ENCODE measurements at places on chromosomes 5 and 9. TPM values are rescaled to one million over a fixed set of nuclear protein-coding genes. Genes with fewer than 3 reads are reported as not detected.
A peak's percentile ranks its signal among the peaks of the same experiment; 100 is the strongest.

SMIM15 gene
- 22.4 TPM for total RNA-seq

- no peak overlapping the region for H3K27ac ChIP-seq
- no peaks in the 10 kb centered on the region for H3K36me3 ChIP-seq
- no peak overlapping the region for H3K4me3 ChIP-seq
- DNase-seq = no peak
- no peaks in the 10 kb centered on the region for H3K4me1 ChIP-seq
Observed at GRCh38 chr5:104347119-104347708, 784.6 kb upstream of the NUDT12 start.

UNC13B gene
- total RNA-seq = 26.5 TPM

GRCh38 chr9:520302-520701, 305.6 kb downstream of the DOCK8 start:
- peak overlapping the region; percentile 31 for H3K27ac ChIP-seq
- H3K27me3 ChIP-seq = no peaks in the 10 kb centered on the region
- H3K36me3 ChIP-seq = no peaks in the 10 kb centered on the region
- no peak overlapping the region for H3K4me3 ChIP-seq

GRCh38 chr5:16673241-16674201, 56.7 kb upstream of the RETREG1 start:
- H3K36me3 ChIP-seq = peaks cover 3% of the 10 kb centered on the region
- H3K4me3 ChIP-seq = no peak overlapping the region
- no peak overlapping the region for H3K27ac ChIP-seq
- no peak for DNase-seq

ANKS6 gene
- total RNA-seq = 13.0 TPM

GRCh38 chr5:181242031-181242451, 1.7 kb downstream of the RACK1 start:
- H3K4me3 ChIP-seq = peak overlapping the region; percentile 86
- peaks cover 37% of the 10 kb centered on the region for H3K4me1 ChIP-seq
- peaks cover 52% of the 10 kb centered on the region for H3K36me3 ChIP-seq
- H3K27ac ChIP-seq = peak overlapping the region; percentile 98
- H3K27me3 ChIP-seq = no peaks in the 10 kb centered on the region

PCDHGB6 gene
- 3.9 TPM for total RNA-seq

TMEM215 gene
- total RNA-seq = 0.75 TPM

DNA sequence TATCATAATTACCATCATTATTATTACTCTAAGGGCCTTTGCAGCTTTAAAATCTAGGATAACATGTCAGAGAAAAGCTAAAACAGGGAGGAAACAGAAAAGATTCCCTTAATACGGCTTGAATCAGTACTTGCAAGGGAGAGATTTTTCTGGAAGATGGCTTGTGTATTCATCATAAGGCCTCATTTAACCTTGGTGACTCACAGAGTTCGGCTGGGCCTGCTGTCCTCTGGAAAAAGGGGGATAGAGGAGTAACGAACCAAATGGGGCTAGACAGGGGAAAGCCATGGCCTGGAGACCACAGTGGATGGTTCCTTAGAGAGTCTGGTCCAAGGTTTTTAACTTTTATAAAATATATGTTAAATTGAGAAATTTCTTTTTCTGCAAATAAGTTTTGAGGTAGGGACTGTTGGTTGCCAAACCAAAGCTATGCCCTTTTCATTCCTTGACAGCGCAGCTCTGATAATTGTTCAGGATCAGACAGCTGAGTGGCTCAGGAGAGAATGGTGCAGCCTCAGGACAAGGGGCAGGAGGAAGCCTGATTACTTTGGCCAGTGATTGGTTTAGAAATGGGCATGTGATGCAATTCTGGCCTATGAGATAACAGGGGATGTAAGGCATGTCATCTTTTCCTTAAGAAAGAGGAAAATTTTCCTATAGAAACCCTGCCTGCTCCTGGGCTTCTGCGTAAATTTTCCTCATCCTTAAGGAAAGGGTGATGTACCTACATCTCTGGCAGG, 25.6 kb upstream of the GSN start:
- H3K27ac ChIP-seq = peak overlapping the region; percentile 60
- no peak overlapping the region for H3K4me3 ChIP-seq
- no peak for DNase-seq
- no peaks in the 10 kb centered on the region for H3K36me3 ChIP-seq
- H3K27me3 ChIP-seq = no peaks in the 10 kb centered on the region

C9 gene
- total RNA-seq = 0.96 TPM

- H3K4me3 ChIP-seq = no peak overlapping the region
- DNase-seq = no peak
- H3K36me3 ChIP-seq = no peaks in the 10 kb centered on the region
Observed at GRCh38 chr9:113805486-113806132, 70.5 kb upstream of the ZNF618 start.

- DNase-seq = no peak
- H3K36me3 ChIP-seq = no peaks in the 10 kb centered on the region
- no peak overlapping the region for H3K4me3 ChIP-seq
- H3K27me3 ChIP-seq = no peaks in the 10 kb centered on the region
- no peaks in the 10 kb centered on the region for H3K4me1 ChIP-seq
Observed at GRCh38 chr5:136228136-136228757, 35.3 kb upstream of the SMIM32 start.

- no peaks in the 10 kb centered on the region for H3K36me3 ChIP-seq
- no peak overlapping the region for H3K27ac ChIP-seq
- no peaks in the 10 kb centered on the region for H3K27me3 ChIP-seq
- no peak overlapping the region for H3K4me3 ChIP-seq
Observed at GRCh38 chr5:54728588-54728915, 211.0 kb downstream of the SNX18 start.

DNA sequence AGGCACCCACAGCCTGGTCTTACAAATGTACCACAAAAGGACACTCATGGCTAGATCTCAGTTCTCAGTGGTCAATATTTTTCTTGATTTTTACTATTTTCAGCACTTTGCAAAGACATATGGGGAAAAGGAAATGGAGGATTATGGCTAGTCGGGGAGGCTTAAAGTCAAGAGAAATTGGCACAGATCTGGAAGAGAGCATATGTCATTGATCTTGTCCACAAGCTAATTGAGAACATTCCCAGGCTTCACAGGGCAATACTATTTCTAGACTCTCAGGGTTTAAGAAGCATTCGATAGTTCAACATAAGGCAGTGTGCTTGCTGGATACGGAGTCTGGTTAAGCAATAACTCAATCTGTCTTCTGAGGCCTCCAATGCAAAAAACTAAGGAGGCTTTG, 285.8 kb downstream of the ZNF608 start:
- no peaks in the 10 kb centered on the region for H3K36me3 ChIP-seq
- no peak overlapping the region for H3K27ac ChIP-seq
- peaks cover 12% of the 10 kb centered on the region for H3K4me1 ChIP-seq
- no peak for DNase-seq

DNA sequence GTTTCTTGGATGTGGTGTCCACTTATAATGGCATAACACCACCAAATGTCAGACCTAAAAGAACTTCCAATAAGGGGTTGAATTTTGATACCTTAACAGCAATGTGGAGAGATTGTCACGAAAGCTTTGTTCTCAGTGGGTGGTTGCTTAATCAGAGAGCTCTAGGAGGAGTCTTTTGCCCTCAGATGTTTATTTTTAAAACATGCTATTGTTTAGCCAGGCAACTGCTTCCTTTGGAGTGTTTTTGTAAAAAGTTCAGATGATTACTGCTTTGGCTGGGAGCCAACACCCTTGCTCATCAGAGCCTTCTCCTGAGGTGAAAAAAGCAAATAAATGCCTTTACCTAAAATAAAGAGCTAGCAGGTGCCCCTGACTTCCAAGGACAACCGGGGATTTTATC, 65.0 kb downstream of the SLC1A1 start:
- H3K27ac ChIP-seq = no peak overlapping the region
- no peak for DNase-seq
- H3K36me3 ChIP-seq = no peaks in the 10 kb centered on the region
- no peaks in the 10 kb centered on the region for H3K27me3 ChIP-seq

CDX1 gene
- not detected for total RNA-seq

GLDC gene
- 0.64 TPM for total RNA-seq

GRCh38 chr5:92265804-92266203, 882.7 kb upstream of the ARRDC3 start:
- no peaks in the 10 kb centered on the region for H3K36me3 ChIP-seq
- H3K4me1 ChIP-seq = no peaks in the 10 kb centered on the region
- H3K27ac ChIP-seq = no peak overlapping the region
- H3K4me3 ChIP-seq = no peak overlapping the region
- no peak for DNase-seq

CCL28 gene
- not detected for total RNA-seq

ADGRV1 gene
- total RNA-seq = 6.9 TPM

DNA sequence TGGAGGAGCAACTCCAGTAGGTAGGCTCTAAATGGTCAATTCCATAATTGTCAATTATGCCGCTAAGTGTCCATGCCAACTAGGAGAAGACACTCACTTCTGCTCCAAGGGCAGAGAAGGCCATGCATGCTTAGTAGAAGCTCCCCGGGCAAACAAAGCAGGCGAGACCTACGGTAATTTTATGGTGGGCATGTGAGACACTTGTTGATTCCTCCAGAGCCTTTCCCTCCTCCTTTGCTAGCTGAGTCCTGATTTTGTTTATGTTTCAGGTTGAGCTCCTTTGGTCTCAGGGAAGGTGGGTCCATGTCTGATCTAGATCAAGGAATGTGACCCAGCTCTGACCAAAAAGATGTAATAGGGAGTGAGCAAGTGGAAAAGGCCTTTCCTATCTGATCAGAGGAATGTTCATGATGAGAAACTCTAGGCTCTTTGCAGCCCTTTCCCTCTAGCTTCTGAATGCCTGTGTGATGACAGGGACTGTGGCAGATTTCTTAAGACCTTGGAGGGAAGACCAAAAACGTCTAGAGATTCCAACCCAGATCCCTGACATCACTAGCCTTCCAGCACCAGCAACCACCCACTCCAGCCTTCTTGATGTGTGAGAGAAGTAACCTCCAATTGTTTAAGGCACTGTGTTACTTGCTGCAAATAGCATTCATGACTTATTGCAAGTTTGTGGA, 7.7 kb upstream of the CPEB4 start:
- no peak for DNase-seq
- H3K4me3 ChIP-seq = no peak overlapping the region
- no peaks in the 10 kb centered on the region for H3K27me3 ChIP-seq
- no peaks in the 10 kb centered on the region for H3K4me1 ChIP-seq
- no peaks in the 10 kb centered on the region for H3K36me3 ChIP-seq
- no peak overlapping the region for H3K27ac ChIP-seq

GRCh38 chr9:12368569-12368968, 324.6 kb upstream of the TYRP1 start:
- DNase-seq = no peak
- no peaks in the 10 kb centered on the region for H3K27me3 ChIP-seq
- H3K4me1 ChIP-seq = no peaks in the 10 kb centered on the region
- no peak overlapping the region for H3K27ac ChIP-seq
- no peaks in the 10 kb centered on the region for H3K36me3 ChIP-seq

INSYN2B gene
- total RNA-seq = not detected

DMRT2 gene
- 7.2 TPM for total RNA-seq

GRCh38 chr5:85182344-85182743, 797.7 kb upstream of the EDIL3 start:
- no peak overlapping the region for H3K27ac ChIP-seq
- H3K4me3 ChIP-seq = no peak overlapping the region

DNA sequence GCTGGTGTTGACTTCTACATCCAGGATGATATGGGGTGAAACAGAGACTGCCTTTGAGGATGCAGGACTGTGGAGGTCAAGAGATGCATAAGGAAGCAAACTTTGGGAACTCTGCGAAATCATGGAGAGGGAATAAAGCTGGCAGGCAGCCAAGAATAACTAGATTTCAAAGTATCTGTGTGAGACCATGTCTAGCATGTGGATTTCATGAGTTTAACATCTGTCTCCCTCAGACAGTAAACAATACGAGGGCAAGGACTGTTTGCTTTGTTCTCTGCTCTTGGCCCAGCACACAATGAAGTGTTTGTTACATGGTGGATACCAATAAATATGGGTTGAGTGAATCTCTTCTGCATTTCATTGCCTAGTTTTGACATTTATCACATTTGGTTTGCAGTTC, 71.3 kb downstream of the RASEF start:
- no peaks in the 10 kb centered on the region for H3K36me3 ChIP-seq
- DNase-seq = no peak
- no peak overlapping the region for H3K27ac ChIP-seq
- no peaks in the 10 kb centered on the region for H3K27me3 ChIP-seq

- no peak for DNase-seq
- H3K27me3 ChIP-seq = no peaks in the 10 kb centered on the region
- no peaks in the 10 kb centered on the region for H3K4me1 ChIP-seq
- no peak overlapping the region for H3K4me3 ChIP-seq
Observed at GRCh38 chr5:105057001-105057436, 1494.4 kb upstream of the NUDT12 start.

- no peak for DNase-seq
- no peaks in the 10 kb centered on the region for H3K4me1 ChIP-seq
- H3K27me3 ChIP-seq = no peaks in the 10 kb centered on the region
- no peak overlapping the region for H3K4me3 ChIP-seq
Observed at GRCh38 chr9:125942125-125942524, 195.0 kb downstream of the PBX3 start.

LIFR gene
- 116 TPM for total RNA-seq

DNA sequence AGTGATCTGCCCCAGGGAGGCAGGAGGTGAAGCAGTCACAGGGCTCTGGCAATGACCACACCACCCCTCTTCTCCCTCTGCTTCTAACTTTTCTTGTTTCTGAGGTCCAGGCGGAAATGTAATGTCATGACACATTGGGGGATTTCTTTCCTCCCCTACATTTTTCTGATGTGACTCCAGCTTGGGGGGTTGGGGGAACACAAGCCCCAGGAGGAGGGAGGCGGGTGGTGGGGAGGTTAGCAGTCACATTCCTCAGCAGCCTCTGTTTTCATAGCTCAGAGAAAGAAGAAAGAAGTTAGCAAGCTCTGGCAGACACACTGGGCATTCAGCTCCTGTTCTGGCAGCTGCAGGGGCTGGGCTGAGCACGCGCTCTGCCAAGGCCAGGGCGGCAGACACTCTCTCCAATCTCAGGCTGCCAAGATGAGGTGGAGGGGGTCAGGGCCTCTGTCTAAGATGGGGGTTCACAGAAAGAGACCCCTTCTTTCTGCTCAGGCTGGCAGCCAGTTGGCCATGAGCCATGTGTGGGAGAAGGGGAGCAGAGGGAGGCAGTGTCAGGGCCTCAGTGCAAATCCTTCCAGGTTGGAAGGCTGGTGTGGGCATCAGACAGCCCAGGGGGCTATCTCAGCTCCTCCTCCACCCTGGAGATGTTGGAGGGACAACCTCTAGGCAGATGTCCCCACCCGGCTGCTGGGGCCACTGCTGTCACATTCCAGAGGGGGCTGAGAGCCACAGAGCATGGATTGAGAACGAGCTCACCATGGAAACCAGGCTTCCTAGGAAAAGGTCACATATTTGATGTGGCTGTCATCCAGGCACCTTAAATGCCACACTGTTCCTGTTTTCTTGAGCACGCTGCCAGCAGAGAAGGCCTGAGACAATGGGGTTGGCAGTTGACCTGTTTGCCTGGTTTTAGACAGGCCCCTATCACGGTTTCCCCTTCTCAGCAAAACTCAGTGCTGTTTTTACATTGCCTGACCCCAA, 20.1 kb upstream of the PFDN1 start:
- H3K4me3 ChIP-seq = no peak overlapping the region
- no peaks in the 10 kb centered on the region for H3K36me3 ChIP-seq
- H3K27me3 ChIP-seq = no peaks in the 10 kb centered on the region
- peaks cover 12% of the 10 kb centered on the region for H3K4me1 ChIP-seq

MARCOL gene
- total RNA-seq = not detected

GRCh38 chr9:116471093-116471906, 215.8 kb upstream of the TRIM32 start:
- no peaks in the 10 kb centered on the region for H3K4me1 ChIP-seq
- peak overlapping the region; percentile 11 for H3K4me3 ChIP-seq
- H3K27ac ChIP-seq = peak overlapping the region; percentile 46
- DNase-seq = peak; percentile 63
- H3K27me3 ChIP-seq = no peaks in the 10 kb centered on the region
- H3K36me3 ChIP-seq = no peaks in the 10 kb centered on the region

Measured in ascending aorta (tissue), 2 donors.